ENCODE measurements at places on chromosomes 1 and 21. TPM values are rescaled to one million over a fixed set of nuclear protein-coding genes. Genes with fewer than 3 reads are reported as not detected.

SLC44A5 gene
- 0.34 TPM for total RNA-seq

SMYD2 gene
- total RNA-seq, result 25.9 TPM

HSD3B2 gene
- 1,492 TPM for total RNA-seq

OR6N1 gene
- total RNA-seq, result not detected

KRTAP12-4 gene
- total RNA-seq, result not detected

FMN2 gene
- total RNA-seq, result 0.69 TPM

AMY1C gene
- total RNA-seq, result not detected

PBXIP1 gene
- total RNA-seq, result 311 TPM

SPSB1 gene
- total RNA-seq, result 1.4 TPM

RPE65 gene
- total RNA-seq, result not detected

NTNG1 gene
- total RNA-seq, result 4.3 TPM

NMNAT2 gene
- total RNA-seq, result 0.39 TPM

KLHDC8A gene
- 47.2 TPM for total RNA-seq

ZSWIM5 gene
- total RNA-seq, result 20.1 TPM

TNFSF4 gene
- total RNA-seq, result 1.7 TPM

BARHL2 gene
- total RNA-seq, result not detected

Data from adrenal gland (tissue), 19 donors.